SIG-M5 (cell line): ENCODE measurements at places on chromosomes 2 and 18.

DNA sequence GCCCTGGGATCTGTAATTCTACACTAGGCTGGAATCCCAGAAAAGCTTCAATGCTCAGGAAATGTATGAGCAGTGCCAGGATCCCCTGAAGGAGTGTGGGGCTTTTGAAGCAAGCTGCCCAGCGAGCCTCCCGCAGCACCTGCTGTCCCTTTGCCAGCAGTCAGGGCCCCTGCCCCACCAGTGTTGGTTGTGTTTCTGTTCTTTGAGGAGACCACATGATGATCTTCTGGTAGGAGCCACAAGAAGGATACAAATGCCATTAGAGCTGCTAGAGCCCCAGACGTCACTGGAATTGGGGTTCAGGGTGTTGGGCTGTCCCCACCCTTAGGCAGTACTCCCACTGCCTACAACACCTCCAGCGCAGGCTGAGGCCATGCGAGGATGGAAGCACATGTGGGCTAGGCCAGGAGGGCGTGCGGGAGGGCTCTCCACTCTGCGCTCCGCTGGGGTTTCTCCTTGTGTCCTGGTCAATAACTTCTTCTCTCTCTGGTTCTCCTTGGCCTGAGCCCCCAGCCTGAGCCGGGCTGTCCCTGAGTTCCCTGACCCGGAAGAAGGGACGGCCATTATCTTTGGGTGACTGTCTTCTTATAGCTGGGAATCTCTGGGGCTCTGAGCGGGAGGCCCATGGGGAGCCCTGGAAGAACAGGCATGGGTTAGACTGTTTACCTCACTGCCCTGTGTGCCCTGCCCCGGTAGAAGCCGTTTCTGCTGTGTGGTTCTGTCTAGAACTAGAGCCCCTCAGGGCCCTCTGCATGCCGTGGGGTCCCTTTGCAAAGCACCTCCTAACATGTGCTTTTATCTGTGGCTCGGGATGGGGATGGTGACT is 73.9 kb downstream of the LRRFIP1 start:
- no peak for DNase-seq

DNA sequence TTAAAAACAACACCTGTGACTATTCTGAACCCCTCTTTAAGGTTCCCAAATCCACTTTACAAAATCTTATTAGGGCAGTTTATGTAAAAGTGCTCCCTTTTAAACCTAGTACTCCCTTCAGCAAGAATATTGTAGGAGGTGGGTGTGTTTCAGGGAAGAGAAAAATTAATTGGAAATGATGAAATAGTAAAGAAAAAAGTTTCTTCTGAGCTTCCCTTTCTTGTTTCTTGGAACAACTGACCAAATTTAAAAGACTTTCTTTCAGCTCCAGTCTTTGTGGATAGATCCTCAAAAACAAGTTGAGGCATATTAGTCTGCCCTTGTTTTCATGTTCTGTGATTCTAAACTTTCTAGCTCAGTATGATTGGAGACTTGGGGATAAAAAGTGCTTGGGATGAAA is 3.0 kb downstream of the VWA3B start:
- DNase-seq = no peak

DNA sequence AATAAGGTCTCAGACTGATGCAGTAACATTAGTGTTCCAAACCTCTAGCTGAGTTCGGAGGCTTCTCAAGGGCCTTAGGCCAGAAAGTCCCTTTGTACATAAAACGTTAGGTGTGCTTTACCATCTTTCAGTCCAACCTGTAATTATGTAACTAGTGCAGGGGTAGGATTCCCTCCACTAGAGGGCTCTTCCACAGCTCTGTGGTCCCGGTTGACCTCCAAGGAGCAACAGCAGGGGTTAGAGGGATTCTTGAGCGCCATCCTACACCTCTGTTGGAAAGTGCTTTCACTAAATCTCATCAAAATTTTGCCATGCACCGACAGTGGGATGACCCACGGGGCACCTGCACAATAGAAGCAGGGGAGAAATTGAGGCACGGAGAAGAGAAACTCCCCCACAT is 155.8 kb upstream of the LRP1B start:
- DNase-seq = no peak

- DNase-seq = no peak
These were observed 89.4 kb upstream of the PXDN start for GRCh38 chr2:1833726-1834125.

DNA sequence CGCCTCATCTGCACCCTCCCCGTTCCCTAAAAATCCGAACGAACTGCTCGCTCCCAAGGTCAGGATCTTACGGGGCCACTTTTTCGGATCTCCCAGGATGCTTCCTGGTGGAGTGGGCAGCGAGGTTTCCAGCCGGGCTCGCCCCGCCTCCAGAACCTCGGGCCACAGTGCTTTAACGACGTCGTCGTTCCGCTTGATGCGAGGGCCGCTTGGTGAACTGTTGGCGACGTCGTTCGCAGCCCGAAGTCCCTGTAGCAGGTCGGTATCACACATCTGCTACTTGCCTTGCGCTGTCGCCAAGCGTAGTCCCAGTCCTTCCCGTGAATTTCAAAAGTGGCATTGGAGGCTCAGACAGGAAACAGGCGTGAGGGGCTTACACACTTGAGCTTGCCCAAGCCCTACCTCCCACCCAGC is 15.3 kb downstream of the EVX2 start:
- no peak for DNase-seq

GRCh38 chr2:214574084-214574781 is 163.4 kb downstream of the VWC2L start:
- no peak for DNase-seq

DNA sequence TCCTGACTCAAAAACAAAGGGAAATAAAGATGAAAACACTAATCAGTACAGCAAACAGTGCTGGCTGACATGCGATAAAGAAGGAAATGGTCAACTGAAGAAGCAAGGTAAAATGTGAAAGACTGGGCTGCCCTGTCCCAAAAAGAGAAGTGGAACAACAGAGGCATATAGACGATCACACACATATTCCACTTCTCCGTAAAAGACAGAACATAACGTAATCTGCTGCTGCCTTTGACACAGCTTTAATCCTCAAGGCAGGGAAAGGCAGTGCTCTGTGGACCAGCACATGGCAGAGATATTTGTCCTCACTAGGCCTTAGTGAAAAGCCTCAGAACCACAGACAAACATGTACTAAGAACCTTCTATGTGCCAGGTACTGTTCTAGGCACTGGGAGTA is 24.3 kb upstream of the REL start:
- DNase-seq = no peak

- no peak for DNase-seq
These were observed 120.9 kb upstream of the CDC42EP3 start for GRCh38 chr2:37792366-37792765.

DNA sequence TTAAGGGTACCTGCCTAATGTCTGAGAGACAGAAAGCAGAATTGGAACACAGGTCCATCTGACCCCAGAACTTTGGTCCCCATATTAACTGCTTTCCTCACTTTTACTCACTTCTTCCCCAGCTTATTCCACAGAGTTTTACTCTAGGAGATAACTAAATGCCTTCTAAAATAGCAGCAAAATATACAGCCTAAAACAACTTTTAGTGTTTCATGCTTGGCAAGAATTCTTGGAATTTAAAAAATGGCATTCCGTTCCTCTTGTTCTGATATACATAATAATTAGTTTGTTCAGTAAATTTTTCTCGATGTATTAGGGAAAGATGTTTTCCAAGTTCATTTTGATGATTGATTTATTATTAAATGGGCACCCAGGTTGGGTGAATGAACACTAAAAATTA is 151.9 kb downstream of the FHOD3 start:
- no peak for DNase-seq

DNA sequence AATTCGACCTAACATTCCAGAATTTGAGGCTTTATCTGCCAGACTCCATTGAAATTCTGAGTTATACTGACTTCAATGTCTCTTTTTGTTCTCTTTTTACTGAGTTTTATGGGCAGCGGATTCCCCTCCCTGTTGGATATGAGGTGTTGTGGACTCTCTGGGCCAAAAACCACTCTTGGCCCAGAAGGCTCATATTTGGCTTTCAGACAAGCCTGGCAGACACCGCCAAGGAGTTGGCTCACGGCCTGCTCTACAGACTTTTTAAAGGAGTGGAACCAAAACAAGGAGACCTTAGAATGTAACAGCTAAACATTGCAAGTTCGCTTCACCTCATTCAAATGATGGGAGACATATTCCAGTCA is 206.4 kb upstream of the NCKAP5 start:
- no peak for DNase-seq
